Esophagus muscularis mucosa (tissue), 4 donors: ENCODE measurements at places on chromosomes 5 and 9. TPM values are rescaled to one million over a fixed set of nuclear protein-coding genes. Genes with fewer than 3 reads are reported as not detected.

Gene CCDC180
- 1.9 TPM for total RNA-seq

Gene GAPT
- not detected for total RNA-seq

Gene SLC34A3
- total RNA-seq: not detected

Gene CATSPER3
- total RNA-seq: 0.65 TPM

Gene CDH12
- total RNA-seq: not detected

Gene TMEM215
- 0.06 TPM for total RNA-seq

Gene PDLIM7
- total RNA-seq: 1,085 TPM

DNA sequence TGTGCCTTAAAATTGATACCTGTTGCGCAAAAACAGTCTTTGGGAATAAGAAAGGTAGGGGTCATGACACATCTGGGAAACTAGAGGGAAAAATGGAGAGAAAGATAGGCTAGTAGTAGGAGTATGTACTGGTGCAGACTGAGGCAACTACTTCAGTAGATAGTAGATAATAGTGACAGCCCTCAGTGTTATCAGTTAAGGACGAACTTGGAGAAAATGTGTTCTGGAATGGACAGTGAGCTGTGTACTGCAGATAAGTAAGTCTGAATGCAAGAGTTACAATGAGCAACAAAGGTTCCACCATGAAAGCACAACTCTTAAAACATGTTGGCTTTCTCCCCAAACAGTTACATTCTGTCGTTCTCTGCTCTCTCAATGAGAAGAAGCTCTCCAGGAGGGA lies 6.5 kb upstream of the INSL6 start:
- no peak overlapping the region for H3K27ac ChIP-seq
- H3K4me1 ChIP-seq: no peaks in the 10 kb centered on the region
- no peaks in the 10 kb centered on the region for H3K36me3 ChIP-seq
- no peak for DNase-seq

DNA sequence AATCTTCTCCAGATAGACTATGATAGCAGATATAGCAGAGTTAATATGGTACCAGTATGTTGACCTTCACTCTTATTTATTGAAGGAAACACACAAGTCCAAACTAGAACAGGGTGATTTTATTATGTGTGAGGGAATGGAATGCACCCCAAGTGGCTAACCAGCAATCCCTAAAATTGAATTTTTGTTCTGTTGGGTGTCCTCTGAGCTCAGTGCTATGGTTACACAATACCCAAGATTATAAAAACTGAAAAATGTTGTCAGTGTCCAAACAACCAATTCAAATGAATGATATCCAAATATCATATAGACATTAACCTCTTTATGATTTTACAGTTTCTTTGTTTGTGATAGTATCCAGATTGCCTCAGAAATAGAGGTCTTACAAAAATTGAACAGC lies 60.9 kb downstream of the NNT start:
- no peak for DNase-seq
- no peak overlapping the region for H3K27ac ChIP-seq
- no peak overlapping the region for H3K4me3 ChIP-seq
- peaks cover 16% of the 10 kb centered on the region for H3K4me1 ChIP-seq

DNA sequence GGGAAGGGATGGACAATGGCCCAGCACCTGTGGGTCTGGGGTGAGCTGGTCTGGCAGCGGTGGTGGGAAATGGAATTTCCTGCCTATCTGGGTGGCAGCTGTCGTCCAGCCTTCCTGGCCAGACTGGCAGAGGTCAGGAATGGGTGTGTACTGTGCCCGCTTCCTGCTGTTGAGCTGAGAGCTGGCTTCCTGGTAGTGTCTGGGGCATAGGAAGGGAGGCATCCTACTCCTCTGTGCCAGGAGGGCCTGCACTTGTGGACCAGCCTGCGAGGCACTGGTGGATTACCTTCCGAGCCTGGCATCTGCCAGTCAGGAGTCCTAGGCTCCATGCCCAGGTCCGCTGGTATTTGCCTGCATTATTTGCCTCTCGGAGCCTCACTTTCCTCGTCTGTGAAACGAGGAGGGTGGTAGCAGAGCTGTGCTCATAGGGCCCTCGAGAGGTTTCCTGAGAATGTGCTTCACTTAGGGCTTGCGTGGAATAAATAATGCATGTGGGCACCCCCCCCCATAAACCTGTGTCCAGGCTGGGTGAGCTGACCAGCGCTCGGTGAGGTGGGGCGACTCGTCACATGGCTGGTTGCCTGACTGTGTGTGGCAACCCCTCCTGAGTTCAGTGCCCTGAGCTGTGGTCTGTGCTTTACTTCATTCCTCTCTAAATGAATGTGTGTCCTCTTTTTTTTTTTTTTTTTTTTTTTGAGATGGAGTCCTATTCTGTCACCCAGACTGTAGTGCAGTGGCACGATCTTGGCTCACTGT lies 47.7 kb downstream of the HMCN2 start:
- H3K27ac ChIP-seq: peak overlapping the region; percentile 45
- no peak overlapping the region for H3K4me3 ChIP-seq
- H3K36me3 ChIP-seq: peaks cover 13% of the 10 kb centered on the region
- no peak for DNase-seq
- peaks cover 38% of the 10 kb centered on the region for H3K4me1 ChIP-seq
- no peaks in the 10 kb centered on the region for H3K27me3 ChIP-seq

DNA sequence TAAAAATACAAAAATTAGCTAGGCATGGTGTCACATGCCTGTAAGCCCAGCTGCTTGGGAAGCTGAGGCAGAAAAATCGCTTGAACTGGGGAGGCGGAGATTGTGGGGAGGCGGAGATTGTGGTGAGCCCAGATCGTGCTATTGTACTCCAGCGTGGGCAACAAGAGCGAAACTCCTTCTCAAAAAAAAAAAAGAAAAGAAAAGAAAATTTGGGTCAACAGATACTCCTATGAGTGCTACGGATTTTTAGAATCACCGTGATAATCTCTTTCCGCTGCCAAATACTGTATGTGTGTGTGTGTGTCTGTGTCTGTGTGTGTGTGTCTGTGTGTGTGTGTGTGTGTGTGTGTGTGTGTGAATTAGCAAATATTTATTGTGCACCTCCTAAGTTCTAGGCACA lies 64.4 kb downstream of the ARRDC3 start:
- H3K4me3 ChIP-seq: no peak overlapping the region
- peaks cover 10% of the 10 kb centered on the region for H3K4me1 ChIP-seq
- no peaks in the 10 kb centered on the region for H3K36me3 ChIP-seq
- DNase-seq: no peak

DNA sequence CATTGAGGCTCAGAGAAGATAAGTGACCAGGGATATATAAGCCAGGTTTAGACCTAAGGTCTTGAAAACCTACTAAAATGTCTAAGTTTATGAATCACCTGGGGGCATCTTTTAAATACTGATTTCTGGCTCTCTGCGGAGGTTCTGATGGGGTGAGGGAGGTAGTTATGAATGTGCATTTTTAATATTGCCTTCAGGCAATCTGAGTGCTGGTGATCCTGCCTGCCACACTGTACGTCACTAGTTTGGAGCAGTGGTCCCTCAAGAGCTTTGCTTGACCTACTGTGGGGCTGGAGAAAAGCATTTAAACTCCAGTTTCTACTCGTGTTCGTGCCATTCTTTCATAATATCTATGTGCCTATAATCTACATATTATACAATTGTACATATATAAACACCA lies 36.1 kb downstream of the KLF4 start:
- H3K4me3 ChIP-seq: no peak overlapping the region
- no peaks in the 10 kb centered on the region for H3K4me1 ChIP-seq
- H3K36me3 ChIP-seq: no peaks in the 10 kb centered on the region
- no peak for DNase-seq

DNA sequence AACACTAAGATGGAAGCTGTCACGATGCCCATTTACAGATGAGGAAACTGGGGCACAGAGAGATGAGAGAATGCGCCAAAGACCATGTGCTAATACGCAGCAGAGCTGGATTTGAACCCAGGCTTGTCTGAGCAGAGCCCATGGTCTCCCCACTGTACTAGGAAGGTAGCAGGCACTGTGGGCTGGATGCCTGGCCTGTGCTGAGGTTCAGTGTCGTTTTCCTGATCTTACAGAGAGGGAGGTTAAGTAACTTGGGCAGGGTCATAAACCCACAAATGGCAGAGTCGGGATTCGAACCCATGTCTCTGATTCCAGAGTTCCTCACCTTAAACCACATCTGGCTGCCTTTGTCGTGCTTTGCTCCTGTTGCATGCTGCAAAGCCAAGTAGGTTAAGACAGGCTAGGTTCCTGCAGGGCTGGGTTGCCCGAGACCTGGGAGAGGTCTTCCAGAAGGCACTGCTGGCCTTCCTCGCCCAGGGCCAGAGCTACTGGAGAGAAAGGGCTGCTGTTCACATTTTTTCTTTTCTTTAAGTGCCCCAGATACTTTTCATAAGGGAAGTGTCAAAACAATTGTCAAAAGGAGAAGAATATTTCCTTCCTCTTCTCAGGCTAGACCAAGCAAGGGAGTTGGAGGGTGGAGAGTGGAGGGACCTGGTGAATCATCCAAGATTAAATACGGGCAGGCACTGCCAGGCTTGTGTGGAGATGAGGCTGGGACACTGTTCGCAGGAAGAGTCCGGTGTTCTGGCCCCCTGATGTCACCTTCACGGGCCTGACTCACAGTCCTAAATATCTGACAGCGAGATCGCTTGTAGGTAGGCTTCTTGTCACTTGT lies 3.2 kb downstream of the NEK6 start:
- peaks cover 73% of the 10 kb centered on the region for H3K4me1 ChIP-seq
- peak overlapping the region; percentile 24 for H3K4me3 ChIP-seq
- H3K27ac ChIP-seq: peak overlapping the region; percentile 89

- H3K27ac ChIP-seq: no peak overlapping the region
- H3K4me1 ChIP-seq: no peaks in the 10 kb centered on the region
- H3K4me3 ChIP-seq: no peak overlapping the region
- no peaks in the 10 kb centered on the region for H3K27me3 ChIP-seq
- peak; percentile 29 for DNase-seq
Measured at GRCh38 chr9:69502671-69503301, 169.4 kb downstream of the APBA1 start.

GRCh38 chr5:59593439-59594007 lies 300.0 kb downstream of the PDE4D start:
- no peak overlapping the region for H3K27ac ChIP-seq
- H3K4me3 ChIP-seq: no peak overlapping the region
- H3K4me1 ChIP-seq: peaks cover 4% of the 10 kb centered on the region
- DNase-seq: no peak
- no peaks in the 10 kb centered on the region for H3K36me3 ChIP-seq

DNA sequence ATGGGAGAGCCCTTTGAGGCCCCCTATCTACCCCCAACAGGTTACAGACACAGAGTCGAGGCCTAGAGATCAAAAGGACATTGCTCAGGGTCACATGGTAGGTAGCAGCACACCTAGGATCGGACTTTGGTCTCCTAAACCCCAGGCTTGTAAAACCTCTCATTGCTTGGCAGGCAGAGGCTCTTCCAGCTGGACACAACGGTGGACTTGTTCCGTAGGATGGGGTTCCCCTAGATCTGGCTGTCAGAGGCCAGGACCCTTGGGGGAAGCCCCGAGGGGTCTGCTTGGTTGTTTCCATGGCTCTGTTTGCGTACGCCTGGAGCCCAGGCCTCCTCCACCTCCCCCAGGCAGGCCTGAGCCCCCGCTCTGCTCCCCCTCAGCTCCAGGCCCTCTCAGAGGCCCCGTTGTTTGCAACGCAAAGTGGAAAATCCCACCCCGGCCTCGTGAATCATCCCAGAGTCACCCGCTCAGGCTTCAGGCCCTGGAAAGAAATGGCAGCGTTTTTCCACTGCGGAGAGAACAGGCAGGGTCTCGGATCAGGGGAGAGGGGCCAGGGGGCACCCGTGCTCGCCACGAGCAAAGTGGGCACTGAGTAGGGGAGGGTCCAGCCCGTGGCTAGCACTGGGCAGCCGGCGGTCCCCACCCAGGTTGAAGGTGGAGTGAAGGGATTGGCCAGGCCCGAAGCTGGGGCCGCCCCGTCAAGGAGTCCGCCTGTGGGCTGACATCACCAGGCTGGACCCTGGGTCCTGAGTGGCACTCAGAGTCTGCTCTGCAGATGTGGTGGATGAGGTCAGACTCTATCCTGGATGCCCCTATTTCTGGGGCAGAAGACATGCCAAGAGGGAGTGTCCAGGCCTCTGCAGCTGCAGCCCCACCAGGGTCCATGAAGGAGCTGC lies 19.8 kb downstream of the COL27A1 start:
- H3K27me3 ChIP-seq: peaks cover 27% of the 10 kb centered on the region
- peak overlapping the region; percentile 29 for H3K27ac ChIP-seq

- H3K4me3 ChIP-seq: no peak overlapping the region
- peaks cover 53% of the 10 kb centered on the region for H3K4me1 ChIP-seq
- no peak overlapping the region for H3K27ac ChIP-seq
Measured at GRCh38 chr9:77841739-77842386, 189.7 kb downstream of the GNAQ start.

DNA sequence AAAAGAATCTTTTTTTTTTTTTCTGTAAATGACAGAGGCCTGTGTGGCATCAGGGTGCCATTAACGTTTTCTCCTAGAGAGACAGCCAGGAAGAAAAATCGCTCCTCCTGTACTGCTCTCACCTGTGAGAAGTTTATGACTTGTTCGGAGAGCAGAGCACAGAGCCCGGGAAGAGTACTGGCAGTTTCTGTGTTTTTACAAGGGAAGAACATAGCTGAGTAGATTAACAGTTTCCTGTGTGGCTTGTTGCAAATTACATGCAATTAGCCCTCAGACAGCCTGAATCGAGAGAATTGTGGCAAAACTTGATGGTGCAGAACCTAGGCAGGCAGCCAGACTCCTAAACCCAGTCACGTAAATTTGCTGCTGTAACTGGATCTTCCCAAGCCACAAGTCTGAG lies 32.1 kb downstream of the PRKACG start:
- DNase-seq: no peak
- no peaks in the 10 kb centered on the region for H3K36me3 ChIP-seq
- no peak overlapping the region for H3K27ac ChIP-seq
- H3K27me3 ChIP-seq: no peaks in the 10 kb centered on the region
- peaks cover 8% of the 10 kb centered on the region for H3K4me1 ChIP-seq

DNA sequence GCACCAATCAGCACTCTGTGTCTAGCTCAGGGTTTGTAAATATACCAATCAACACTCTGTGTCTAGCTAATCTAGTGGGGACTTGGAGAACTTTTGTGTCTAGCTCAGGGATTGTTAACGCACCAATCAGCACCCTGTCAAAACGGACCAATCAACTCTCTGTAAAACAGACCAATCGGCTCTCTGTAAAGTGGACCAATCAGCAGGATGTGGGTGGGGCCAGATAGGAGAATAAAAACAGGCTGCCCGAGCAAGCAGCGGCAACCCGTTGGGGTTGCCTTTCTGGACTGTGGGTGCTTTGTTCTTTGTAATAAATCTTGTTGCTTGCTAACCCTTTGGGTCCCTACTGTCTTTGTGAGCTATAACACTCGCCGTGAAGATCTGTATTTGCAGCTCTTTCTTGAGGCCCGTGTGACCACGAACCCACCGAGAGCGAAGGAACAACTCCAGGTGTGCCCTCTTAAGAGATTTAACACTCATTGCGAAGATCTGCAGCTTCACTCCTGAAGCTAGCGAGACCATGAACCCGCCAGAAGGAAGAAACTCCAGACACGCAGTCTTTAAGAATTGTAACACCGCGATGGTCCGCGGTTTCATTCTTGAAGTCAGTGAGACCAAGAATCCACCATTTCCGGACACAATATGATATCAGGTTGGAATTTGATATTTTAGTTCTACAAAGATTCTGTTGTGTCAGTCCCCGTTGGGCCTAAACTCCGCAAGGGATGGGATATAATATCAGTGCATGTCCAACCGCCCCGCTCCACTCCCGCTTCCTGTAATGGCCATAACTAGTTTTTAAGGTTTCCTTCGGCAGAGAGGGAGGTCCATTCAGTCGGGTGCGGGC lies 740 bp upstream of the TRMT10B start:
- peaks cover 14% of the 10 kb centered on the region for H3K4me1 ChIP-seq
- no peaks in the 10 kb centered on the region for H3K27me3 ChIP-seq
- H3K4me3 ChIP-seq: peak overlapping the region; percentile 82
- no peaks in the 10 kb centered on the region for H3K36me3 ChIP-seq
- no peak for DNase-seq
